ENCODE measurements at places on chromosomes 5 and 9.

DNA sequence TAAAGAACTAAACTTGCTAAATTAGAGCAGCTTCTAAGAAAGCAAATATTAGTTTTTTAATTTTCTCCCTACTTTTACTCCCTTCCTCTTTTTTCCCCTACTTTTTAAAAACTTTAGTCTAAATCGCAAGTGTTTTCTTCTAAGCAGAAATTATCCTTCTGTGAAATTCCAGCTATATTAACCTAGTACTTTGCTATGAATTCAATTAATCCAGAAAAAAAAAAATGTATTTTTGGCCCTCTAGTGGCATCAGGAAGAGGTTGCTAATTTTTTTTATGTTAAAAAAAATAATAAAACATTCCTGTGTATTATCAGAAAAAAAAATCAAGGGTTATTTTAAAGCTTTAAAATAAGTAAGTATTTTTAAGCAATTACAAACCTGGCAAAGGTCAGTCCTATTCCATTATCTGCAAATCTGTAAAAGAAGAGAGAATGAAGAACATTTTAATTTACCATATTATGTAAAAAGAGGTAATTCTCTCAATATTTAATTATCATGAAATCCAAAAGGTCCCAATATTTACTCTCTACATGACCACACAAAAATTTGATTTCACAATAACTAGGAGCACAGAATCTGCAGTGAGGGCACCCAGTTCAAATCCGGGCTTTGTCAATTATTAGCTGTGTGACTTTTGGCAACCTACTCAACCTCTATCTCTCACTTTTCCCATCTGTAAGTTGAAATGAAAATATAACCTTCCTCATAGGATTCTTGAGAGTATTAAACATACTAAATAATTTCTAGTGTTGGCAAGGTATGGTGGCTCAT is 52.0 kb downstream of the CEMIP2 start:
- DNase-seq = no peak

DNA sequence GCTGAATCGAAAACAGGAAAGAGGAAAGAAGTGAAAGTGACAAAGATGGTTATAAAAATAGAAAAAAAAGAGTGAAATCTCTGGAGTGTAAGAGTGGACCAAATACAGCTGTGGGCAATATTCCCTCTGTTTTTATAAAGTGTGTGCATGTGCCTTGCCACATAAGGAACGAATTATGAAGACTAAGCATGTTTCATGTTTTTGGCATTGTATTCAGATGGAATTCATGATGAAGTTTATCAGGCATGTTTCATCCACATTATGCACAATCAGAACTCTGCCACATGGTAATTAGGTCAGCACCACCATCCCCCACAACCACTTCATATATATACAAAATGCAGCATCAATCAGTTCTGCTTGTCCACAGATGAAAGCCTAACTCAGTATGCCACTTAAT is 348.0 kb downstream of the ZNF608 start:
- no peak for DNase-seq

- DNase-seq = no peak
Observed at GRCh38 chr5:110514030-110514429, 212.4 kb downstream of the TMEM232 start.

- DNase-seq = no peak
Observed at GRCh38 chr9:18722882-18723281, 248.9 kb downstream of the ADAMTSL1 start.

- DNase-seq = no peak
Observed at GRCh38 chr5:42015681-42016080, 90.6 kb downstream of the FBXO4 start.

DNA sequence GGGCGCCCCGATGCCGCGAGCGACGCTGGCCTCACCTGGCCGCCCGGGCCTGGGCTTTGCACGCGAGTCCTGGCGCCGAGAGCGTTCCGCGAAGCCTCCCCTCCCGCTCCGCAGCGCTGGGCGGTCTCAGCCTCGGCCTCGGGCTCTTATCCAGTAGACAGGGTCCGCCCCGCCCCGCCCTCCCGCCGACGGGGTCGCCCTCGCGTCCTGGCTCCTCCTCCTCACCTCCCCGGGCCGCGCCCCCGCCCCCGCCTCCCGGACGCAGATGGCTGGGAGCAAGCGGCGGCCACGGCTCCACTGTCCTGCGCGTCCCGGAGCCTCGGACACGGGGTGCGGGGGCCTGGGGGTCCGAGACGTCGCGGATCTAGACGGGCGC is at the start of gene SLC6A3:
Gene SLC6A3, minus strand, starts transcription at position 128 of the 376 bp plus-strand sequence. CDS start 2,243 bp downstream, outside the sequence.
- DNase-seq = peak; percentile 90

DNA sequence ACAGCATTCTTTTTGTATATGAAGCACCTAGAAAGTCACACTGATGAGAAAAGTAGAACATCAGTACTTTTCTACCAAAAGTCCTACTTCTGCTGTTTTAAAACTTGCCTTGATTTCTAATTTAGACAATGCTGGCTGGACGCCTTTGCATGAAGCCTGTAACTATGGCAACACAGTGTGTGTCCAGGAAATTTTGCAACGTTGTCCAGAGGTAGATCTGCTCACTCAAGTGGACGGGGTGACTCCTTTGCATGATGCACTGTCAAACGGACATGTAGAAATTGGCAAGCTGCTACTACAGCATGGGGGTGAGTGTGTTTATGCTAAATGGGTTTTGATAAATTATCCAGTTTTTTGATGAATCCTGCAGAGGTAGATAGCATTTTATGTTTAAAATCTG is 73.5 kb downstream of the SLF1 start:
- DNase-seq = peak; percentile 87

DNA sequence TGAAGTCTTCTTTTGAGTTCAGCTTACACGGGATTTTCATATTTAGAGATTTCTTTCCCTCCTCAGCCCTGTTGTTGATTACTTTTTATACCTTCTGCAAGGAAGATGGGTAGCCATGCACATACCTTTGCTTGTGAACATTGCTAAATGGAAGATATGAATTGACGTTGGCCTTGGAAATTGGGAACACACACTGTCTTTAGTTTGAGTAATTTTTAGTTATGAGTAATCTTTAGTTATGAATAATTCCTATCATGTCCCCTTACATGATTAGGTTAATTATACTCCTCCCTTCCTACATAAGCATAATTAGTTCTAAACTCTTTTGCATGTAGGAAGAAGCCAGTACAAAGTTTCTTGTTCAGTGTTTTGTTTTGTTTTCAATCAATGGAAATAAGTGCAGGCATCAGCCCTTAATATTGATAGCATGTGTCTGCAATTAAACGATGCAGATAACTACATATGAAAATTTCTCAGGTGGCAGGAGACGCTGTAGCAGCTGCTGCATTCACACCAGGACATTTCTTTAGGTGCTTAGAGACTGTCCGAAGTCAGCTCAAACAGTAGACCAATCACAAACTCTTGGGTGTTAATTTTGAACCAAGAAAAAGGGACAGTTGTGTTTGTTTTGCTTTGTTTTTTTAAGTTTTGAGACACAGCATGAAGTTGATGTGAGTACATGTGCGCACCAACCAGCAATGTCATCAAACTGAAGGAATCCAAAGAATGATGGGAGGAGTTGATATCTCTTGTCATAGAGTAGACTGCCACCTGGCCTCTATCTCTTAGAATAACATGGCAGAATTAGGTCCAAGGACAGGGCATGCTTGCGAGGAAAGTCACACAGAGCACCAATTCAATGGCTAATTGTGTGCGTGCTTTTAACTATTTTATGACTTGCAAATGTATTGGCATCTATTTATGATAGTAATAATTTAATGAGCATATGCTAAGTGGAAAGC is 51.4 kb downstream of the SMARCA2 start:
- peak; percentile 19 for DNase-seq

GRCh38 chr5:88740604-88741185 is 142.3 kb downstream of the MEF2C start:
- no peak for DNase-seq

- DNase-seq = no peak
Observed at GRCh38 chr5:159459951-159460538, 129.8 kb upstream of the IL12B start.

GRCh38 chr5:40483316-40483715 is 196.4 kb upstream of the PTGER4 start:
- DNase-seq = no peak

GRCh38 chr9:111527347-111527746 is 2.4 kb downstream of the ZNF483 start:
- DNase-seq = no peak

- DNase-seq = no peak
Observed at GRCh38 chr9:131273856-131274673, 2.2 kb downstream of the FAM78A start.
